ENCODE measurements at places on chromosomes 4 and X.

- peaks cover 5% of the 10 kb centered on the region for H3K36me3 ChIP-seq
- H3K27me3 ChIP-seq: peaks cover 3% of the 10 kb centered on the region
- DNase-seq: no peak
These were observed 24.7 kb downstream of the RAB33A start for GRCh38 chrX:130196466-130196865.

- H3K36me3 ChIP-seq: no peaks in the 10 kb centered on the region
- peaks cover 33% of the 10 kb centered on the region for H3K4me1 ChIP-seq
- no peak overlapping the region for H3K4me3 ChIP-seq
- no peaks in the 10 kb centered on the region for H3K27me3 ChIP-seq
These were observed 44.8 kb downstream of the CLDN34 start for GRCh38 chrX:10011991-10012390.

DNA sequence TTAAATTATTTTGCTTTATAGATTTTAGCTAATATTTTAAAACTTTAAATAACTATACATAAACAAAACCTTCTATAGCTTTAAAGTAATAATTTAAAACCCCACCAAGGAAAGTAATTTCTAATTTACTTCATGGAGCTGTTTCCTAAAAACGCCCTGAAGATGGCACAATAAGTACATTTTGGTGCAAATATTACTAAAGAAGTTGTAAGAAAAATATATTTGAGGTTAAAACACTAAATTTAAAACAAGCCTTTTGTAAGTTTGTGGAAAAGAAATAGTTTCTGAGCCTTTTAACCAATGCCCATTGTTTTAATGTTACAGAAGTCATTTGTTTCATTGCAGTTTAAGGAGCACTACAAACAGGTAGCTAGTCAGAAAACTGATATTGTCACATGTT is 137.4 kb upstream of the AGA start:
- H3K27me3 ChIP-seq: no peaks in the 10 kb centered on the region
- no peak overlapping the region for H3K4me3 ChIP-seq
- no peaks in the 10 kb centered on the region for H3K36me3 ChIP-seq
- H3K27ac ChIP-seq: no peak overlapping the region

GRCh38 chr4:1593881-1594345 is 90.2 kb downstream of the FAM53A start:
- peaks cover 2% of the 10 kb centered on the region for H3K4me1 ChIP-seq
- peaks cover 8% of the 10 kb centered on the region for H3K27me3 ChIP-seq
- no peaks in the 10 kb centered on the region for H3K36me3 ChIP-seq
- H3K27ac ChIP-seq: no peak overlapping the region

GRCh38 chr4:6229671-6230501 is 29.5 kb upstream of the JAKMIP1 start:
- no peak overlapping the region for H3K4me3 ChIP-seq
- H3K36me3 ChIP-seq: no peaks in the 10 kb centered on the region
- H3K27me3 ChIP-seq: peaks cover 21% of the 10 kb centered on the region

- no peaks in the 10 kb centered on the region for H3K4me1 ChIP-seq
- no peak for DNase-seq
- no peak overlapping the region for H3K4me3 ChIP-seq
These were observed 262.0 kb downstream of the BCOR start for GRCh38 chrX:39835776-39836175.

Data from mesothelial cell of epicardium (in vitro differentiated cells).